ENCODE measurements at places on chromosomes 1 and 21.

- no peak for DNase-seq
Observed at GRCh38 chr1:7581754-7582459, 189.2 kb upstream of the VAMP3 start.

DNA sequence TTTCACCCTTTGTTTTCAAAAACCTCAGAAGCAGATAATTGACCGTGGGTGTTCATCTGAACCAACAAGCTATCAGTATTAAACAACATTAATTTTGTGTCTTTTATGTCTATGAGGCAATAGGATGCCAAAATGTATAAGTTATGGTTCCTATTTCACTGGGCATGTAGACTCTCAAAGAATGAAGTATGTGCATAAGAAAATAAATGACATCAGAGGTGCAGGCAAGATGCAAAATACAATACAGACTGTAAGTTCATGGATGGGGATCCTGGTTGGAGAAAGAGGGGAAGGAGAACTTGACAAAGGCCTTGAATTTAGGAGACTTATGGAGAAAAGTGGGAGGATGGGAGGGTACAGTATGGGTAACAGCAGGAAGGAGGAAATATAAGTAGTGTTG lies 23.4 kb upstream of the POU2F1 start:
- no peak for DNase-seq

- no peak for DNase-seq
Observed at GRCh38 chr21:43892984-43893535, 28.0 kb downstream of the AGPAT3 start.

GRCh38 chr1:9037476-9038337 lies 11.5 kb upstream of the SLC2A7 start:
- DNase-seq: no peak

DNA sequence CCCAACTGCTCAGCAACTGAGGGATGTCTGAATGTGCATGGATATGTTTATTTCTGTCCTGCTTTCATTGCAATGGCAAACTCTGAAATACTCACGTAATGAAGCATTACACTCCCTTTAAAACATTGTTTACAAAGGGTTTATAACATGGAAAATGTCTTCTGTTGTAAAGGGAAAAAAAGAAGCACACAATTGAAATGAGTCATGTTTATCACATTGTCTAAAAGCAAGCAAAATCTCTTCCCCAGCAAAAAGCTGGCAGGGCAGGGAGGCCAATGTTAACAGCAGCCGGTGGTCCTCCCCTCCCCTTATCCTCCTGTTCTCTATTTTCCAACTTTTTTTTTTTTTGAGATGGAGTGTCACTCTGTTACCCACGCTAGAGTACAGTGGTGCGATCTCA lies 3.9 kb upstream of the EFNA1 start:
- no peak for DNase-seq

DNA sequence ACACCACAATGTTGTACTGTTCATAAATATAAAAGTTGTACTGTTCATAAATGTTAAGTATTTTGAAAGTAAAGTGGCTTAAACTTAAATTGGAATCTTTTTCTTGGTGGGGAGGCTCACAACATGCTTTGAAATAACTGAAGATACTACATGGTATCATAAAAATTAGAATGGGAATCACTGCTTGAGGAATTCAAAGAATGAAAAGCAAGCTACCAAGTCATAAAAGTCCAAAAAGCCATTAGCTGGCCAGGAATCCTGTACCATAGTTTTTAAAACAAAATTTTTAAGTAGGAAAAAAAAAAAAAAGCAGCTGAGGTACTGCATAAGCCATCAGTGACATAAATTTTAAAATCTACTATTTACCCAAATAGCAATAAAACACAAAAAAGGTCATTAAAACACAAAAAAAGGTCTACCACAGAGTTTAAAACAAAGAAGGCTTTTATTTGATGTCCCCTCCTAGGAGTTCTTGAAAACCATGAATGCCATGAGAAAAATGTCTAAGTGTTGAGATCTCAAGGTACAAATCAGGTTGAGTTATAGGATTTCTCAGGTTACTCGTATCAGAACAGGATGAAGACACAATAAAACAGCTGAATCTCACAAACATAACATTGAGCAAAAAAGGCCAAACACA lies 8.6 kb downstream of the ZZZ3 start:
- no peak for DNase-seq

Measured in left lobe of liver (tissue), 2 donors.